ENCODE measurements at places on chromosomes 4 and X. TPM values are rescaled to one million over a fixed set of nuclear protein-coding genes. Genes with fewer than 3 reads are reported as not detected.

DNA sequence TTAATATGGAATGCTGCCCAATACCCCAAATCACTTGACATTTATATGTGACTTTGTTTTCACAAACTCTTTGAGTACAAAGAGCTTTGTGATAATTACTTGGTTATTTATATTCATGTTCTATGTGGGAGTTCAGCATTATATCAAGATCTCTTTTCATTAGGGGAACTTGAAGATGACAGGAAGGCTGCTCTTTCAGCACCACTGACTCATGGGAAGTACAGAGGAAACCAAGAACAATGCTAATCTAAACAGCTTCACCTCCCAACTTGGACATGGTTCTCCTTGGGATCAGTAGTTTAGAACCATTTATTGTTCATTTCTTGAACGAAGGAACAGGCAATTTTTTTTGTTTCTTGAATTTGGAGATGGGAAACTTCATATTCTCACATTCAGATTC, 184.0 kb upstream of the AFF2 start:
- no peak for DNase-seq

DNA sequence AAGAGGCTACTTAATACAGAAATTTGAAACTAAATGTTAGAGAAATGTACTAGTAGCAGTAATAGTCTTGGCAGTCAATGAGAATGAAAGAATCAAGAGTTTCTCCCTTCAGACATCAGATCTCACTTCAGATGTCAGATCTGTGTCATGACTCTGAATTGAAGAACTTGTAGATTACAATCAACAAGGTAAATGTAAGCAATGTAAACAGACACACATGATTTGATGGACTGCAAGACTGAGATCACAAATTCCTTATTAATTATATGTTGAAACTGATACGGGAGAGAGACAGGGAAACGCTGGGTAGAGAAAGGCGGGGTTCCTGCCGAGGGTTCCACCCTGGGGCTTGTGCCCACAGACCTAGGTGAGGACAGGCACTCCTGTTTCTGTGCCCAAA, 65.5 kb upstream of the HHIP start:
- no peak for DNase-seq

GRCh38 chr4:1087371-1087770, 26.0 kb downstream of the RNF212 start:
- DNase-seq, result no peak

DNA sequence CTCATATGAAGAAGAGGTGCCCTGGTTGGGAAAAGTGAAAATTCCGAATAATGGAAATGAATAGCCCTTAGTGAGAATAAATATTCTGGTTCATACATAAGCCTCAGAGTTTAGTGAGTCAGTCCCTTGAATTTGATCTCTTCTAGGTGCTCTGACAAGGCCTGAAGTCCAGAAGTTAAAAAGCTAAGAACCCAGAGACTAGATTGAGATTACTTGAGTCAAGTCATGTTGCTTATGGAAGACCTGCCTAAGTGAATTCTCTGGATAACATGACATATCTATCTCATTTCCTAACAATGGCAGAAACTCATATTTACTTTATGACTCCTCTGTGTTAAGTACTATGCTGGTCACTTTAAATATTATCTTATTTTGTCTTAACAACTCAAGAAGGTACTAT, 10.5 kb upstream of the PRSS48 start:
- peak; percentile 50 for DNase-seq

DNA sequence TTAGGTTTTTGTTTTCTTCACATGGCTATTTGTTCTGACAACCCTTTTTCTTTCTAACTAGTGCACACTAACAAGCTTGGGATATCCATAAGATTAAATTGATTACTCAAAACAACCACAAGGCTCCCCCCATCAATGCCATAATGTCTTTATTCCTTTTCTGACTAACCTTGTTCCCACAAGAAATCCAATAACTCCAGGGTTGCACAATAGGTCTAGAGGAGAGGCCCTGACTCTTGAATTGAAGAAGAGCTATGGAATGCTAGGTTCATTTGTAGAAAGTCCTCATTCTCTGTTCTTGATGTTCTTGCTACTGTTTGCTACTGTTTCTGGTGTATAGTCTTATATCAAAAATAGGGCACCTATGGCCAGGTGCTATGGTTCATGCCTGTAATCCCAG, 71.0 kb downstream of the PRRG1 start:
- DNase-seq, result peak; percentile 10

GRCh38 chr4:173257732-173258717, 76.1 kb downstream of the HMGB2 start:
- DNase-seq, result peak; percentile 74

- DNase-seq, result peak; percentile 54
Measured at GRCh38 chr4:152478461-152479237, 57.2 kb downstream of the FBXW7 start.

The ATRX gene
- polyA plus RNA-seq, result 20.3 TPM

The ESX1 gene
- polyA plus RNA-seq, result not detected

DNA sequence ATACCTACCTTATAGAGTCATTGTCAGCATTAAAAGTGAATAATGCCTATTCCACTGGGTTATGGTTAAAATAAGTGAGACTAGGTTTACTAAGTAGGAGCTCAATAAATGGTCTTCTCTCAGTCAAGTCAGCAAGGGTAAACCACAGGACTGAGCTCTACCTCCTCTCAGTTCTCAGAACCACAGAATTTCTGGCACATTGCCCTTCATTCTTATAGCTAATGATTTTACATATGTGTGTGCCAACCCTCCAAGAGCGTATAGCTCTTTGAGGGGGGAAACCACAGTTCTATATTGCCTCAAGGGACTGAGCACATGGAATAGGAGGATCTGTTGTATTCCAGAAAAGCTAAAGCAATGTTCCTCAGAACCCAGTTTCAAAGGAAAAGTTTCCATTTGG, 124.8 kb downstream of the ATG4A start:
- no peak for DNase-seq

DNA sequence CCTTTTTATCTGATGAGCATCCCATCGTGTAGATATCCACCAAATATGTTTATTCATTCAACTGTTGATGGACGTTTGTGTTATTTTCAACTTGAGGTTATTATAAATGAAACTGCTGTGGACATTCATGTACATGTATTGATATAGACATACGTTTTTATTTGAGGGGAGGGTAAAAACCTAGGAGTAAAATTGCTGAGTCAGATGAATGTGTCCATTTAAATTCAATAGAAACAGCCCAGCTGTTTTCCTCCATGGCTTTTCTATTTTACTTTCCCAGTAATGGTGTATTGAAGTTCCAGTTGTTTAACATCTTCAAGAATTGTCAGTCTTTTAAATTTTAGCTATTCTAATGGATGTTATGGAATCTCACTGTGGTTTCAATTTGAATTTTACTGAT, 348.7 kb upstream of the GALNTL6 start:
- no peak for DNase-seq

GRCh38 chrX:69046996-69047490, 118.2 kb downstream of the PJA1 start:
- DNase-seq, result no peak

DNA sequence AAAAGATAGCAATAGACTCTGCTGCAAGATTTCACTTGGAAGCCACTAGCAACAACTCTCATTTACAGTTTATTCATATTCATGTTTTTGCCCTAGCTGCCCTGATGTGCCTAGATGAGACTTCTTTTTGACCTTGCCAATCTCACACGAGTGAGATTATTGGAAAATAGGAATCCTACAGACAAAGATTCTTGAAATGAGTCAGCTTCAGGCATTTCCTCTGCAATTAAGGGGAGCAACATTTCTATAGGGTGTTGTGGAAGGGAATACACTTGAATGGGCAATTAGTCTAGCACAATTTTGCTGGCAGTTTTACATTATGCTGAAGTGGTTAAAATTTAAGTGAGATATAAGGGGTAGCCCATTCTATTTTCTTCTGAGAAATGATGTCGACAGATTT, 217.0 kb upstream of the FAT4 start:
- no peak for DNase-seq

- no peak for DNase-seq
Measured at GRCh38 chrX:122816288-122816687, 367.8 kb upstream of the GRIA3 start.

GRCh38 chr4:34371676-34372075, 1872.6 kb downstream of the ARAP2 start:
- no peak for DNase-seq

DNA sequence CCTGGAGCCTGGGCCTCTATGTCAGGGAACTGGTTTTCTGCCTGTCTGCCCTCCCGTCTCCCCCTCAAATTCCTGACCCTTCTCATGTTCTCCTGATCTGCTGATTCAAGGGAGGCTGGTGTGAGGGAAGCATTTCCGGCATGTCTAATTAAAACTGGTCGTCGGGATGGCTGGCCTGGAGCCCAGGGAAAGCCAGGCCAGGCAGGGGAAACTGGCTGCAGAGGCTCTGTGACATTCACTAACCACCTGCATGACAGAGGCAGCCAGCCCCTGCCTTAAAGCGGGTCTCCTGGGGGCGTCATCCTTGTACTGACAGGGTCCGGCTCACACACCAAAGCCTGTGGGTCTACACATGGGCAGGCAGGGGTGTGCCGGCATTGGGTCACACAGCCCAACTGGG, 35.2 kb downstream of the ABLIM2 start:
- DNase-seq, result no peak

GRCh38 chrX:68710870-68711576, 63.6 kb downstream of the STARD8 start:
- peak; percentile 53 for DNase-seq

GRCh38 chrX:53246231-53246630, 21.2 kb upstream of the KDM5C start:
- DNase-seq, result no peak

DNA sequence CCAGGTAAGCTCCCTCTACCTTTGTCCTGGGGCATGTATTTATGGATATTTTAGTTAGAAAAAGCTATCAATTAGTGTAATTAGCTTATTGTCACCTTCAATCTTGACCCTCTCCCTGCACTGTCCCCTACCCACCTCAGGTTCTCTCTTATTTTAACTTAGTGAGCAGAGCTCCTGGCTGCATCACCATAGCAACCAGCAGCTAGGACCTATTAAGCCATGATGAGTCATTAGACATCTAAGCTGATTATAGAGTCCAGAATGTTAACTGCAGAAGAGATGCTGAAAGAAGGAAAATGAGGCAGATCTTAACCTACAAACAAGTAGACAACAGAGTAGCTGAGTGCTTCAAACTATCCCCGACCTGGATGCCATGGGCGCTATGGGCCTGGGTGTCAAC, 36.6 kb downstream of the MAGEE2 start:
- DNase-seq, result no peak

- DNase-seq, result peak; percentile 38
Measured at GRCh38 chrX:73850124-73851013, 287.4 kb downstream of the CHIC1 start.

The CENPVL1 gene
- not detected for polyA plus RNA-seq

DNA sequence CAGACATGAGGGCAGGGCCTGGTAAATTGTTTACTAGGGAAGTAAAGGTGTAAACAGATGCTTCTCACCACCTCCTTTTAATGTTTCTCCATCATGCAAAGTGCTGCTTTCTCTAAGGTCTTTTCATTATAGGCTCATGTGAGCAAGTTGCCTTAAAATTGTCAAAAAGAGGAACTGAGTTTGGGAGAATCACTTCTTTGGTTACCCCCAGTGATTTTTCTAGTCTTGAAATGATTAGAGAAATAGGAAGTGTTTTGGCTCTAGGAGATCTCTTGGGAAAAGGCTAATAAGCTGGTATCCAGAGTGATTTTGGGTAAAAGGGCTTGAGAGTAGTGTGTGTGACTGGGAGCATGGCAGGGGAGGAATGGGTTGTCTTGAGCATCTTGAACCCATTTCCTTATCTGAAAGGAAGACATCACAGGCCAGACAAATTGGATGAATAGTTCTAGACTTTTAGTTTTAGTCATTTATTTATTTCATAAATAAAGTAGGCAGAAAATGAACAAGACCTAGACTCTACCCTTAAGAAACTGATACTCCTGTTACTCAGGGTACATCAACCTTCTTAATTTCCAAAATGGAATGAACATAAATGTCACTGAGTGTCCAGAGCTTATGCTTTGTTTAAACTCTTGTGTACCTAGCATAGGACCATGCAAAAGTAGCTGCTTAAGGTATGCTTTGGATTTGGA, 14.2 kb downstream of the GRPR start:
- DNase-seq, result no peak

DNA sequence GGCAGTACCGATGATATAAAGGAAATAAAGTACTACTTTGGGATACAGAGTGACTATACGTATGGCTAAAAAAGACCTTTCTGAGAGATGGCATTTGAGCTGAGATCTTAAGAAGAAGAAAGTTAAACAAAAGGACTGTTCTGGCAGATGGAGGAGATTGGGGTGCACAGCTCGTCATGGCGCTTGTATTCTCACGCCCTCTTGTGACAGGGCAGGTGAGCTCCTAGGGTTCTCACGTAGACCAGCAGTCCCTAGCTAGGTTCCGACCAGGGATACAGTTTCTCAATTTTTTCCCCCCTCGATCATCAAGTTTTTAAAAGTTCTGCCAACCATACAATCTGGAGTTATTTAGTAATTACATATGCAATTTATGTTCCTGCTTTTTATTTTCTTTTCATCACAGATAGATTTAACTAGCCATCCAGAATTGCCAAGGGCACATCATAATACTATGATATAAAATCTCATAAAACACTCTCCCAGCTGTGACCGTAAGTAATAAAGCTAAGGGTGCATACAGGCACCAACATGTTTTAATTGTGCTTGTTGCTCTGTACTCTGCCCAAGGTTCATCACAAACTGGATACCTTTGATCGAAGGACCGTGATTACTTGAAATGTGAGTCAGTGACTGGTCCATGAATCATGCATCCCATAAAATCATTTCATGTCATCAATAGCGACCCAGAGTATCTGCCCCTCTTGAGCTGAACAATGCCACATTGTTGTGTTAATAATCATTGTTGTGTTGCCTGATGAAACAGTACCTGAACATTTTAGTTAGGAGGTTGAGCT, 69.4 kb upstream of the ZNF518B start:
- DNase-seq, result no peak

GRCh38 chr4:26288355-26288909, 32.4 kb upstream of the RBPJ start:
- DNase-seq, result peak; percentile 77

DNA sequence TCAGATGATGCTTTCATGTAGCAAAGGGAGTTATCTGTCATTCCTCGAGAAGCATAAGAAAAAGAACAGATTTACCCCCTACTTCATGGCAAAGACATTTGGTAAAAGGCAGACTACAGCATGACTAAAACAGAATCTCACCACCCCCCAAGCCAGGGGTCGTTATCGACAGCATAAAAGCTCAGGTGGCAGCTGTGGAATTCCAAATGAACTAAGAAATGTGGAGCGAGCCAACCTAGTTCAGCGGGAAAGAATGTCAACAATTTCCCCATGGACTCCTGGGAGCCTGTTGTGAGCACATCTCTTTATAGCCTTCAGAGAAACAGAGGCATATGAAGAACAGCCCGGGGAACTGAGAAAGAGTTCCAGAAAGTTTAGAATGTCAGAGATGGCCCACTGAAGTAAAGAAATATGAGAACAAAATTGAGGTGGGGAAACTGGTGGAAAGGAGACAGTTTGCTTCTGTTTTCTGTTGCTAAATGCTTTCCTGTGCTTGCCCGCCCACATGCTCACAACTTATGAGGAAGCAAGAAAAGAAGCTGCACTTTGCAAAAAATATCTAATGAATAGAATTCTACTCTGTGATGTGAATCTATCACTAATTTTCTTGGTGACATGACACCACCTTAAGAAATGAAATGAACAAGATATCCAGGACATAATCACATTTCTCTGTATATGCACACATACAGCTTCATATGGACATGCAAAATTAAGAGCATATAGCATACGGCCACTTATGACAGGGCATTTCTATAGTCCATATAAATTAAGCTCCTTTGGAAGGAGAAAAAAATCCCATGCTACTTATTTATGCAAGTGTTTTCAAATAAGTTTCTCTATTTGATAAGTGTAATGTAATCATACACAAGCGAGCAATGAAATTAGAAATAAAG, 135.3 kb upstream of the MID1 start:
- DNase-seq, result peak; percentile 81
